ENCODE measurements at places on chromosomes 3 and 15. TPM values are rescaled to one million over a fixed set of nuclear protein-coding genes. Genes with fewer than 3 reads are reported as not detected.

DNA sequence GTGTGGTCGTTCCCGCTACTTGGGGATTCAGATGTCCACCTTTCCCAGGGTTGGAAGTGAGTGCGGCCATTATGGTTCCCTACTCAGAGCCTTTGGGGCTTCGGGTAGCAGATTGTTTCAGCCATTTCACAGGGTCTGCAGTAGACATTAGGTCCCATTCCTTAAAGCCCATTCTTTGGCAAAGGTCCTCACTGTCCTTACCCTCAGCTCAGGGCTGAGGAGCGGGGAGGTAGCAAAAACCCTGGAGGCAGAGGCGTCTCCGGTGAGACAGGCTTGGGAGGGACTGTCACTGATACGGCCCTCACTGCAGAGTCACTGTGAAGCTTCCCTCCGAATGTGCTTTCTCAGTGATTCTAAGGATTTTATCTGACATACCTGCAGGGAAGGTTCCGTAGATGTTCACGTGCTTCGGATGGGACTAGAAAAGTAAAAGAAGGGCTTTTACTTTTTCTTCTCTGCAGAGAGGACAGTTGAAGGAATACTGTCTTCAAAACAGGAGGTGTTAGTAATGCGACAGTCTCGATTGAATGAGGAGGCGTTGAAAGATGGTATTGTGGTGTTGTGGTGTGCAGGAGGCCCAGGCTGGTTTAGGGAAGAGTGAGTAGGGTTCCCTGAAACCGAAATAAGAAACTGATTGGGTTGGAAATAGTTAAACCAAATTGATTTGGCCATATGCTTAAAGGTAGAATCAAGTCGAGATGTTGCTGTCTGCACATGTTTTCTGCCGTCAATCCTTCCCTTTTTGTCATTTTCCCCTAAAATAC, 630 bp downstream of the ATP6V1A start:
- peak overlapping the region; percentile 99 for H3K27ac ChIP-seq
- H3K36me3 ChIP-seq: peaks cover 24% of the 10 kb centered on the region
- H3K4me1 ChIP-seq: peaks cover 23% of the 10 kb centered on the region

GRCh38 chr3:186772281-186772694, 11.1 kb upstream of the EIF4A2 start:
- no peak overlapping the region for H3K4me3 ChIP-seq
- no peak overlapping the region for H3K27ac ChIP-seq
- H3K27me3 ChIP-seq: no peaks in the 10 kb centered on the region
- H3K36me3 ChIP-seq: no peaks in the 10 kb centered on the region
- DNase-seq: no peak

- H3K27ac ChIP-seq: 0 out of 2 replicates have a peak overlapping the region, but pooled peaks have one; percentile 2
- DNase-seq: peak; percentile 43
- H3K4me1 ChIP-seq: peaks cover 33% of the 10 kb centered on the region
- peaks cover 14% of the 10 kb centered on the region for H3K36me3 ChIP-seq
Measured at GRCh38 chr3:188687389-188687788, 484.4 kb upstream of the TPRG1 start.

SPINK8 gene
- not detected for total RNA-seq

TOMM70 gene
- 55.6 TPM for total RNA-seq

All from SJSA1 (cell line).